ENCODE measurements at places on chromosomes 7 and 10.

DNA sequence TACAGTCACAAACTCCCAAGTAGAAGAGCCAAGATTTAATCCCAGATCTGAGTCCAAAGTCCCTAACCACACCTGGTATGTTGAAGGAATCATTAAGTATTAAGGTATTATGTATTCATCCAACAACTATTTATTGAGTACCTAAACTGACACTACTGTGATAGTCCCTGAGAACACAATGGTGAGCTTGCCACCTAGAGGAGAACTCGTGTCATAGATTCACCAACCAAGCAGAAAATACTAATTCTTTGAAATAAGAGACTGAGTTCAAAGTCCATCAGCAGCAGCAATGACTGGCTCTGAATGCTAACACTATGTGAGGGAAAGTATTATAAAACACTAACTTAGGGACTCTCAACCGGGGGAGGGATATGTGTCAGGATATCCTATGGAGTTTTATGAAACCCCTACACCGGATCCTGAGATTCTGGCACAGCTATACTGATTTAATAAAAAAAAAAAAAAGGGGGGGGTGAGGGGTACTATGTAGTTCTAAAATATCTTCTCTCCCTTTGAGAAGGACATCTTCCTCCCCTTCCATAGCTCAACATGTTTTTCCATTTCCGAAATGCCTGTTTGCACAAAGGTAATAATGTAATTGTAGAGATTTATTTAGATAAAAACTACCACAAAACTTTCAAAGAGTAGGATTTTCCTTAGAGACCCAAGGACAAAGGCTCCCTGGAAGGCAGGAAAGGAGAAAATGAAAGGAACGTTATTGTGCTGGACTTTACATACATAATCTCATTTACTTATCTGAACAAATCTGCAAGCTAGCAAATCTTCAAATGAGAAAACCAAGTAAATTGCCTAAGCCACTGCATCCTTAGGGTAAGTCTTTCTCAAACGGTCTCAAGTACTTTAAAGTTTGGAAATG lies 1.6 kb downstream of the NCOA4 start:
- no peak for DNase-seq

- DNase-seq, result no peak
Measured at GRCh38 chr10:26486990-26487850, 49.1 kb downstream of the APBB1IP start.

GRCh38 chr10:103776878-103777591 lies 78.3 kb downstream of the SH3PXD2A start:
- DNase-seq, result no peak

- no peak for DNase-seq
Measured at GRCh38 chr10:122877264-122877663, 2.1 kb downstream of the FAM24B start.

DNA sequence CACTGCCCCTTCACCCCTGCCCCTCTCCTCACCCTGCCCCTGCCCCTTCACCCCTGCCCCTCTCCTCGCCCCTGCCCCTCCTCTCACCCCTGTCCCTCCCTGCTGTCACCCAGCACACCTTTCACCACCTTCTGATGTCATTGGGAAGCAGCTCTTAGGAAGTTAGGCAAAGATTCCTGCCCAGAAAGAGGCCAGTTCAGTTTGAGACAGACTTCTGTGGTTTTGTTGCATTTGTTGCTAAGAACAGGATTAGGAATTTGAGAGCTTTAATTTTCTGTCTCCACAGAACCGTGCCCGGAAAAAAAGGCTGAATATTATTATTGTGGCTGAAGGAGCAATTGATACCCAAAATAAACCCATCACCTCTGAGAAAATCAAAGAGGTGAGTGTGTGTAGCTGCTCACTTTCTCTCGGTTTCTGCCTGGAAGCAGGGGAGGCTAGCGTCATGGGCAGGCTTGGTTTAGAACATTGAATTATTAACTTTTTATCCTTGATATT lies 39.6 kb downstream of the PFKP start:
- DNase-seq, result no peak

GRCh38 chr10:88156341-88156740 lies 292.9 kb downstream of the PTEN start:
- DNase-seq, result no peak

DNA sequence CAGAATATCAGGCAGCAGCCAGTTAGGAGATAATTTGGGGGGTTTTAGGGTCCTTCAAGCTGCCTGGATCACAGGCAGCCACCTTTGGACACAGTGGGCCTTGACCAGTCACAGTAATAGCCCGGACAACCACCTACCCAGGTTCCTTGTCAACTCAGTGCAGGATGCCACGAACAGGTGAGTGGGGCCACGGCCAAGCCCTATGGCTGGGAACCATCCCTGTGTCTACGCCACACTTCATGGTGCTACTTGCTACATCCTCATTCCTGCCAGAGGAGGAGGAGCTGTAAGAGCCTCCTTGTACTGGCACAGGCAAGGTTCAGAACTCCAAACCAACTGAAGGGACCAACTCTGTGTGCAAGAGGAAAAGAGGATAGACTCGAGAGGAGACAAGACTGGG lies 19.9 kb downstream of the ITPRIP start:
- DNase-seq, result no peak
